Dermis microvascular lymphatic vessel endothelial cell (primary cell): ENCODE measurements at places on chromosomes 12 and 14.

DNA sequence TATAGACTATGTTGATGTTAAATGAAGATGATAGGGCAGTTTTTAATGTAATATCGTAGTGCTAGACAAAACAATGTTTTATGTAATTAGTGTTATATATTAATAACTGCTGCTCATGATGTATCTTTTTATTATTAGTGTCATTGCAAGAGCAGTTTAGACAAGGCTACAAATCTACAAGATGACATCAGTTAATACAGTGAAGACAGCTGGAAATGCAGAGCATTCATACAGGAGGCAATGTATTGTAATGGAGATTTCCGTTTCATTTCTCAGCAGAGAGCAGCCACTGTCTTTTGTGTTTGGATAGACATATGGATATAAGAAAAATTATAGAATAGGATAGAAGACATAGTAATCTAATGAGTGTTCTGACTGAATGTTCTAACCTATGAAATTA lies 178.0 kb downstream of the FOXG1 start:
- DNase-seq, result no peak

- DNase-seq, result no peak
Observed at GRCh38 chr14:22646570-22647254, 2.6 kb upstream of the OR6J1 start.

DNA sequence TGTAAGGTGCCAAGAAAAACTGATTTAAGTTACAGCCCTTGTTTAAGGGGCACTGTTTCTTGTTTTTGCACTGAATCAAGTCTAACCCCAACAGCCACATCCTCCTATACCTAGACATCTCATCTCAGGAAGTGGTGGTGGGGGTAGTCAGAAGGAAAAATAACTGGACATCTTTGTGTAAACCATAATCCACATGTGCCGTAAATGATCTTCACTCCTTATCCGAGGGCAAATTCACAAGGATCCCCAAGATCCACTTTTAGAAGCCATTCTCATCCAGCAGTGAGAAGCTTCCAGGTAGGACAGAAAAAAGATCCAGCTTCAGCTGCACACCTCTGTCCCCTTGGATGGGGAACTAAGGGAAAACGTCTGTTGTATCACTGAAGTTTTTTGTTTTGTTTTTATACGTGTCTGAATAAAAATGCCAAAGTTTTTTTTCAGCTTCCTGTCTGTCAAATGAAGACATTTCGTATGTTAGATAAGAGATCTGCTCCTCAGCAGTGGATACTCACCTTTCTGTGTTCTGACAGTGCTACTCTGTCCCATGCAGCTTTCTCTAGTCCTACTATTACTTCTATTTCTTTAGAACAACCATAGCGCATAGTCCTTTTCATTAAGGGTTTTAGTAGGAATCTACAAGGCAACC lies 1.2 kb upstream of the PA2G4 start:
- no peak for DNase-seq

GRCh38 chr14:77219591-77219990 lies 38.0 kb downstream of the TMEM63C start:
- DNase-seq, result no peak

DNA sequence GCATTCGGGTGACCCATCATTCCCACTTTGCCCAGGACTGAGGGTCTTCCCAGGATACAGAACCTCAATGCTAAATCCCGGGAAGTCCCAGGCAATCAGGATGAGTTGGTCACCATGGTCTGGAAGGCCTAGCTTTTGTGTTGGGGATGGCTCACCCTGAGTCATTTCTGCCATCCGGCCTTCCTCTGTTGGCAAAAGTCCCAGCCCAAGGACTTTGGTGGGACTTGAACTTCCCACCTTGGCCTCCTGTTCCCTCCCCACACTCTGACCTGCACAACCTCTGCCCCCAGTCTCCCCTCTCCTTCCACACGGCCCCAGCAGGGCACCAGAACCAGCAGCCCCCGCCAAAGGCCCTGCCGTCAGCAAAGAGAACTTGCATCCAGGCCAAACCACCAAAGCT lies 24.6 kb upstream of the NCOR2 start:
- DNase-seq, result peak; percentile 60

DNA sequence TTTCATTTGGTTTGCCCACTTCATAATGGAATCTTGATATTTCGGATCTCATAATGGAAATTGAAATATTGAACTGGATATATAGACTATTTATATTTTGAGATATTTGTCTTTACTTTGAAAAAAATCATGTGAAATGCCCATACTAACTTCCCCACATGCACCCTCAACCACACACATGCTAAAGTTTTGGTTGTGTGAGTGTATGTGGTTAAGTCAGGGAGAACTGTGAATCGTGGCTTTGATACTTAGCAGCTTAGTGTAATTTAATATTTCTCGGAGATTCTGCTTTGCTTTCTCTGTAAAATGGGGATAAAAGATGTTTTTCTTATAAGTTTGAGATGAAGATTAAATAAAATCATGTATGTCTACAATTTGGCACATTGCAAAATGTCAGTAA lies 162.1 kb downstream of the OTOGL start:
- no peak for DNase-seq

DNA sequence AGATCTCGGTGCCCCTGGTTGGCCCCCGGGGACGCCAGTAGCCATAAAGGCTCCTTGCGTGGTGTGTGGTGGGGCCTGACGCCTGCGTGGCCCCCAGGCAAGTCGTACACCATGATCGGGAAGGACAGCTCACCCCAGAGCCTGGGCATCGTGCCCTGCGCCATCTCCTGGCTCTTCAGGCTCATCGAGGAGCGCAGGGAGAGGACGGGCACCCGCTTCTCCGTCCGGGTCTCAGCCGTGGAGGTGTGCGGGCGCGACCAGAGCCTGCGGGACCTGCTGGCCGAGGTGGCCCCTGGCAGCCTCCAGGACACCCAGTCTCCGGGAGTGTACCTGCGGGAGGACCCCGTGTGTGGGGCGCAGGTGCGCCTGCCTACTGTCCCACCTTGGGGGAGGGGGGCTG lies 34.5 kb downstream of the KIF26A start:
- no peak for DNase-seq

DNA sequence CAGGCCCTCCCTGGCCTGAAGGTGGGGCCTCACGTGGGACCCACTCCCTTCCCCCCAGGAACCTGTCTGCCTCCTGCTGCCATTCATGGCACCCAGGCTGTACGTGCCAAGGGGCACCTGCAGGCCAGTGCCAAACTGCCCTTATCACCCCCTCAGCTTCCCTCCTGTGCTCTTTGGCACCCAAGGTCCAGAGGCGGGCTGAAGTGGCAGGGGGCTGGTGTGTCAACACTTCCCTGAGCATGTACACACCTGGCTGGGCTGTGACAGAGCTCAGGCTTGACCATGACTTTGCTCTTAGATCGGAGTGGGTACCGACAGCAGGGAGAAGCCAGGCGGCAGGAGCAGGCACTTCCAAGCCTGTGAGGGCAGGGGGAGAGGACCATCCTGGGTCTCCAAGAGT lies 41.6 kb downstream of the HSD17B6 start:
- DNase-seq, result no peak

DNA sequence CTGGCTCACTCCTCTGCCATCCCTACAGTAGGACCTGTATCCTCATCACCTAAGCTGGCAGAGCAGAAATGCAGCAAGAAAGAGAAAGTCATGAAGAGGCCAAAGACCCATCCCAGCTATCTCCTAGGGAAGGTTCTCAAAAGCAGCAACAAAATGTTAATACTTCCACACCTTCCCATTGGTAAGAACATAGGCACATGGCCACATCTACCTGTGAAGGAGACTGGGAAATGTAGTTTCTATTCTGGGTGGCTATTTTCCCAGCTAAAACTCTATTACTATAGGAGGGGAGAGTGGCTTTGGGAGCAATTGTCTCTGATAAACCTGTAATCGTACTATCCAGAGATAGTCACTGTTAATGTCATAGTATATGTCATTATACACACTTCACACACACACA lies 13.7 kb upstream of the EIF2B2 start:
- no peak for DNase-seq

- DNase-seq, result no peak
Observed at GRCh38 chr12:11981121-11981733, 89.5 kb upstream of the BCL2L14 start.

GRCh38 chr12:33277376-33277775 lies 162.2 kb downstream of the SYT10 start:
- DNase-seq, result no peak
